Activated T-helper 17 cell treated with anti-CD3 and anti-CD28 coated beads, Interleukin-2, amount 50 U/mL, for 72 hours (primary cell): ENCODE measurements at places on chromosomes 6 and 20. TPM values are rescaled to one million over a fixed set of nuclear protein-coding genes. Genes with fewer than 3 reads are reported as not detected.

The DSE gene
- total RNA-seq, result 28.9 TPM

The GNL1 gene
- 102 TPM for total RNA-seq

The MPIG6B gene
- total RNA-seq, result not detected

The ADGRG6 gene
- 0.11 TPM for total RNA-seq

The CSTF1 gene
- 71.2 TPM for total RNA-seq

The ADGRF5 gene
- total RNA-seq, result not detected

The C6orf89 gene
- 39.3 TPM for total RNA-seq

The AKAP7 gene
- total RNA-seq, result 2.9 TPM

The ELMO2 gene
- total RNA-seq, result 54.6 TPM

The KCNQ5 gene
- total RNA-seq, result 1.3 TPM
